ENCODE measurements at places on chromosomes 7 and 10.
A peak's percentile ranks its signal among the peaks of the same experiment; 100 is the strongest.

- DNase-seq = no peak
Measured at GRCh38 chr7:135385209-135385608, 124.7 kb downstream of the CNOT4 start.

DNA sequence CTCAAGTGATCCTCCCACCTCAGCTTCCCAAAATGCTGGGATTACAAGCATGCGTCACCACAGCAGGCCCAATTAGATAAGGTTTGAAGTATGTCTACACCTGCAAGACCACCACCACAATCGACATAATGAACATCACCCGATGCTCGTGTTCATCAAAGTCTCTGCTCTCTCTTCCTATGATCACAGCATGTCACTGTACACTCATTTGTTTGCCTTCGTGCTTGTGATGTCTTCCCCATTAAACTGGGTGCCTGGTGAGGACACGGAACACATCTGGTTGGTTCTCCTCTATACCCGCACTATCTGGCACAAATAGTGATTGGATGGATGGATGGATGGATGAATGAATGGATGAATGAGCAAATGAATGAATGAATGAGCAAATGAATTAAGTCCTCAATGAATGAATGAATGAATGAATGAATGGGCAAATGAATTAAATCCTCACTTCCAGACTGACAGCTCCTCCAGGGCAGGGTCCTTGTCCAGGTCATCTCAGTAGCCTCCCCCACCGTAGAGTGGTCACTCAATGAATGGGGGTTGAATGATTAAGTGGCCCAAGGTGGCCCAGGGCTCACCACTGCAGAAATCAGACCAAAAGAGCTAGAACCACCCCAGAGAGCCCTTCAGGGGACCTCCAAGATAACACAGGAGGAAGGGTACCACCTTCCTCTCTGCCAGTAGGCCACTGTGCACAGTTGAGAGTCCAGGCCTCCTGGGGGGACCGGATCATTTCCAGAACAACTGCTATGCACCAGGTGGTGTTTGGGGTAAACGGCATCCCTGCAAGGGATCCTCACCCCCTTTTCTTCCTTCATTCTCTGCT lies 101.9 kb upstream of the TNRC18 start:
- DNase-seq = peak; percentile 75

DNA sequence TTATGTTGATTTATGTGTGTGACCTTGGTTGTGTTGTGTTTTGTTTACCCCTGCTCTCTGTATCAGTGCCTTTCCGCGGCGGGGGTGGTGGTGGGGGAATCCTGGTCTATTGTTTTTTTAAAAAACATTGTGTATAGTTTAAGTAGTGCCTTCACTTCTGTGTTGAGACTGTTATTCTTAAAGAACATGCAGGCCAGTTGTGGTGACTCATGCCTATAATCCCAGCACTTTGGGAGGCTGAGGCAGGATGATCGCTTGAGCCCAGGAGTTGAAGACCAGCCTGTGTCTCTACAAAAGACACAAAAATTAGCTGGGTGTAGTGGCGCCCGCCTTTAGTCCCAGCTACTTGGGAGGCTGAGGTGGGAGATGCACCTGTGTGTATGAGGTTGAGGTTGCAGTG lies 429.0 kb upstream of the LRGUK start:
- peak; percentile 75 for DNase-seq

GRCh38 chr10:59805014-59805413 lies 51.8 kb upstream of the MRLN start:
- peak; percentile 3 for DNase-seq

GRCh38 chr7:3897430-3898372 lies 596.6 kb downstream of the SDK1 start:
- DNase-seq = peak; percentile 53

DNA sequence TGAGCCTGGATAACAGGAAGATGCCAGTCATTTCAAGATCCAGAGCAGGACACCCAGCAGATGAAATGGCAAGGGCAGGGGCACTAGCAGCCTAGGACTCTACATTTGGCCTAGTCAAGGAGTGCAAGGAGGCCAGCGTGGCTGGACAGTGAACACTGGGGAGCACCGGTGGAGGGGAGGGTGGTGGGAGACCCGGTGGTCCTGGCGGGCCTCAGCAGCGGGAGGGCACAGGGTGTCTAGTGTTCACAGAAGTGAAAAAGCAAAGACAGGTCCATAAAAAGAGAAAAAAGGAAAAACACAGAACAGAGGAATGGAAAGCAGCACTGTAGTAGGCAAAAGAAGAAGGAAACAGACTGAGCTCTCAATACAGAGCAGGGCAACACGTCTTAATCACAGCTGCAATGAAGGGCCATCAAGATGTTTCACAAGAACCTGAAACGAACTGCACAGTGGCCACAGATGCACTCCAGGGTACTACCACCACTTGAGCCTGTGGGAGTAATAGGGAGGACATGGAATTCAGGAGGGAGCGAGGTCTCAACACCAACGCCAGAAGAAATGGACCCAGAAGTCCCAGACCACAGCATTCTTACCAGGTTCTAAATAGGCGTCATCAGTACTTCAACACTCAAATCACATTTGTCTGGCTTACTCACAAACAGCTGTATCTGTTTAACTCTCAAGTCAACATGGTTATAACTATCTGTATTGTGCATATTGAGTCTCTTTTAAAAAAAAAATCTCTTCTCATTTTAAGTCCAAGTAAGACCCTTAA lies 573.7 kb downstream of the PARD3 start:
- DNase-seq = no peak

DNA sequence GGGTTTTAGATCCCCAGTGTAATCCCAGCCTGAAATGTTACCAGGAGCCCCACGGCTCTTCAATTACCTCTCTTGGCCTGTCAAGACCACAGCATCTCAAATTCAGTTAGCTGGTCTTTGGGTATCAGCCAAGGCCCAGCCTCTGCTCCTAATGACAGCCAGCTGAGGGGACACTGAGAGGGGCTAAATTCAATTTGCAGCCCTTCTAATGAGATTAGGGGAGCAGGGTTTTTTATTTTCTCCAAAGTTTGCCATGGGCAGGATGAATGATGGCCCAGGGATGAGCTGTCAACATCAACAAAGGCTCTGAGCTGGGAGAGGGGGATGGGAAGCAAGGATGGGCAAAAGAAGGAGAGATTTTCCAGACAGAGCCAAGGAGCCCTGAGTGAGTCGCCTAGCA lies 116.8 kb upstream of the TBX20 start:
- no peak for DNase-seq

DNA sequence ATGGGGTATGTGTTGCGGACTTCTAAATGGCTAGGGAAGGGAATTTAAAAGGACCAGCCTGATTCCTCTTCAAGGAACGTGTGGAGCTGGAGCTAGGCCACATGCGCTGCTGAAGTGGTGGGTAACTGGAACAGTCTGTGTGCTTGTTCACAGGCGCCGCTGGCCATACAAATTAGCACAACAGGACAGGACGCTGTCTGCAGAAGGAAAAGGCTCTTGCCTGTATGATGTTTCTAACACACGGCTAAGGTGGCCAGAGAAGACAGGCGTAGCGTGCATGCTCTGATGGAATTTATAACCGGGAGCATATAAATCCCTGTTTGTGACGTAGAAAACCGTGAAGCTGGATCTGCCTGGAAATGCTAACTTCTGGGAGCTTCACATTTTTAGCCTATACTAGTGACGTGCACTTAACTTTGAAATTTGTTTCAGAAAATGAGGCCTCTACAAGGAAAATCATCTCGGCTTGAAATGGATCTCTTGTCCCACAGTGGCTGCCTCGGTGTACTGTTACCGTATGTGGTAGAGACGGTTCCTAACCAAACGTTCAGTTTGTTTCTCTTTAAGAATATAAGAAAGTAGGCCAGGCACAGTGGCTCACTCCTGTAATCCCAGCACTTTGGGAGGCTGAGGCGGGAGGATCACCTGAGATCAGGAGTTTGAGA lies 569.4 kb downstream of the PTPRN2 start:
- no peak for DNase-seq

- DNase-seq = no peak
Measured at GRCh38 chr10:132848291-132848701, 62.3 kb upstream of the NKX6-2 start.

- DNase-seq = no peak
Measured at GRCh38 chr10:20656886-20657285, 240.2 kb downstream of the NEBL start.

DNA sequence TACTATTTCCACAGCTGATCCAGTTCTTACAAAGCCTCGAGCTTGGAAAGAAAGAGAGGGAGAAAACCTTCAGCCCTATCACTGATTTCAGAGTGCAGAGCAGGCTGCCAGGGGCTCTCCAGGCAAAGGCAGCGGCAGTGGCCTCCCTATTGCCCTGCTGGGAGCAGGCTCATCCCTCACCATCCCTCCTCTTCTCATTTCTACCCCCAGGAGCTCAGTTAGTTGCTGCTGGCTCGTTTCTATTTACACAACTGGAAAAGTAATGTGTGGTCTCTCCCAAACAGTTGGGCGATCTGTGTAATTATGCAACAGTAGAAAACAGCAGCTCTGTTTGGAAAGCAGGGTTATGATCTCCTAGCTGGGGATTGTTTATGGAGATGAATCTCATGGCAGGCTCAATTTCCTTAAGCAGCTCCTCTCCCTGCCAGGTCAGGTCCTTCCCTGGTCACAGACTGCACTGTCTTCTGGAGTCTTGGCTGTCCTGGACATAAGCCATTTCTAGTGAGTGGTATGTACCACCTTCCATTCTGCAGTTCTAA lies 28.7 kb upstream of the TNS3 start:
- DNase-seq = peak; percentile 75

GRCh38 chr7:48376263-48376662 lies 205.0 kb downstream of the ABCA13 start:
- no peak for DNase-seq

DNA sequence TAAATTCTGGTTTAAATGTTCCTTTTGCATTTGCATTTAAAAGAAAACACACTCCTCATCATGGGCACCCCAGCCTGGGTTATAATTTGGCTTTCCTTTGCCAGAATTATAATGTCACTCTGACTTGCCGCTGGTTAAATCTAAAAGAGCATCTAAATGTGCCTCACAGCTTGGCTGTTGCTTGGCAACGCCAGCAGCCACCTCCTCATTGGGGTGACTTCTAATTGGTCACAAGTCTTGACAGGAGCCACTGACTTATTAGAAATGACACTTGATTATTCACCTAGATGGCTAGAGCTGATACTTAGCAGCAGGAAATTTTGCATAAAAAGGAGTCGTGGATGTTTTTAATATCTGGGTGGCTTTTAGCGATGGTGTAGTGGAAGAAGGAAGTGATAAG lies 114.3 kb downstream of the TBXAS1 start:
- no peak for DNase-seq

DNA sequence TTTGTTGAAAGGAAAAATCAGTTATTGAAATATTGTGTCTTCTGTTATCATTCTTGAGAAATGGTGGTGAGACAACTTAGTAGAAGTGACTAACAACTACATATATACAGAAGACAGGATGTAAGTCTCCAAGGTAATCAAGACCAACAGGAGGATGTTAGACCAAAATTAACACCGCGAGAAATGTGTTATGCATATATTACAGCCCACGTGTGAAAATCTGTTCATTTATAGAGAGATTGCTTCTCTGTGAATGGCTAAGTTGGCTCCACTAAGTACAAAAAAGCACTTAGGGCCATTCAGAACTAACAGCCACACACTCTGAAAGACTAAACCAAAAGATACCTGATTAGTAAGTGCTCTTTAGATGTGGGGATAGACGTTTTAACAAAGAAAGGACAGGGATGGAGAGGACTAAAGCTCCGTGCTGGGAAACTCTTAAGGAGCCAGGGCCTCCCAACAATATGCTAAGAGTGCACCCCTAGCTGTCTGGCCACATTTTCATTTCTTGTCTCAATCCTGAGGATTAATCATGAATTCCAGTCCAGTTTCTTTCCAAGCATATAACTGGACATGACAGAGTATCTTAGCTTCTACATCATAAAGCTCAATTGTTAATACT lies 26.5 kb downstream of the HDAC9 start:
- no peak for DNase-seq

GRCh38 chr10:117543225-117544003 lies 868 bp downstream of the EMX2 start:
- DNase-seq = peak; percentile 73

- no peak for DNase-seq
Measured at GRCh38 chr7:48259463-48260280, 88.4 kb downstream of the ABCA13 start.

DNA sequence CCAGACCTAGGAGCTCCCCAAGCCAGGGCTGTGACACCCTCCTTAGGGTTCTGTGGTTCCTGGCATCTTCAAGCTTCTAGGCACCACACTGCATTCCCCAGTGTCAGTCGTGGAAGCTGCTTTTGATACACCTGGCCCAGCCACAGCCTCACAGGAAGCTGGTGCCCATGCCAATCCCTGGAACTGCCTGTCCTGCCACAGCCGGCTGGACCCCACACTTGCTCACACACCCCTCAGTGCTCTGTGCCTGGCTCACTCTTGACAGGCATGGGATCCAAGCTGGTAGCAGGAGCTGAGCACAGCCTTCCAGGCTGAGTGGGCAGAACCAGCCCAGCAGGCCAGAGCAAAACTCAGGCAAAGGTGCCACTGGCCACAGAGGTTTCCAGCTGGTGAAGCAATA lies 21.8 kb downstream of the LRRC72 start:
- no peak for DNase-seq

DNA sequence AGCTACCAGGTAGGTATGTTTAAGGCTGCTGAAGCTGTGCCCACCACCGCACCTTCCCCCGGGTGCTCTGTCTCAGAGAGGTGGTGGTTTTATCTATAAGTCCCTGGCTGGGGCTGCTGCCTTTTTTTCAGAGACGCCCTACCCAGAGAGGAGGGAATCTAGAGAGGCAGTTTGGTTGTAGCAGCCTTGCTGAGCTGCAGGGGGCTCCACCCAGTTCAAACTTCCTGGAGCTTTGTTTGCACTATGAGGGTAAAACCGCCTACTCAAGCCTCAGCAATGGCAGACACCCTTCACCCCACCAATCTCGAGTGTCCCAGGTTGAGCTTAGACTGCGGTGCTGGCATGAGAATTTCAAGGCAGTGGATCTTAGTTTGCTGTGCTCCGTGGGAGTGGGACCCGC lies 43.6 kb upstream of the CYP2C18 start:
- DNase-seq = no peak

- peak; percentile 9 for DNase-seq
Measured at GRCh38 chr10:82866424-82867020, 991.5 kb downstream of the NRG3 start.

- peak; percentile 74 for DNase-seq
Measured at GRCh38 chr10:20990604-20991003, 93.5 kb upstream of the NEBL start.

DNA sequence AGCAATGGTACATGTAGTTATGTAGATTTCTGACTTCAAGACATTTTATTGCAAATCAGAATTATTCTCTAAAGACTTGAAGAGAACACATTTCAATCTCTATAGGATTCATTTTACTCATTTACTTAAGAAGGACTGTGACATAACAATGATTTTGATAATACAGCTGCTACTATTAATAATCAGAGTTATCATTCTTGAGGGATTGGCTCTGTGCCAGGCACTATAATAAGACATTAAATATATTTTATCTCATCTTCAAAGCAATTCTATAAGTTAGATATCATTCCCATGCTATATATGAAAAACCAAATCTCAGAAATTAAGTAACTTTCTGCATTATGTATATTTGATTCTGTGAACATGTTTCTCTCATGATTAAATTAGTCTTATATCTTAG lies 103.7 kb upstream of the CALCR start:
- no peak for DNase-seq
